Muscle of back (tissue), 13 donors: ENCODE measurements at places on chromosomes 2 and 18. TPM values are rescaled to one million over a fixed set of nuclear protein-coding genes. Genes with fewer than 3 reads are reported as not detected.

- DNase-seq: peak; percentile 9
These were observed 71.2 kb upstream of the CNTNAP5 start for GRCh38 chr2:123953846-123954245.

DNA sequence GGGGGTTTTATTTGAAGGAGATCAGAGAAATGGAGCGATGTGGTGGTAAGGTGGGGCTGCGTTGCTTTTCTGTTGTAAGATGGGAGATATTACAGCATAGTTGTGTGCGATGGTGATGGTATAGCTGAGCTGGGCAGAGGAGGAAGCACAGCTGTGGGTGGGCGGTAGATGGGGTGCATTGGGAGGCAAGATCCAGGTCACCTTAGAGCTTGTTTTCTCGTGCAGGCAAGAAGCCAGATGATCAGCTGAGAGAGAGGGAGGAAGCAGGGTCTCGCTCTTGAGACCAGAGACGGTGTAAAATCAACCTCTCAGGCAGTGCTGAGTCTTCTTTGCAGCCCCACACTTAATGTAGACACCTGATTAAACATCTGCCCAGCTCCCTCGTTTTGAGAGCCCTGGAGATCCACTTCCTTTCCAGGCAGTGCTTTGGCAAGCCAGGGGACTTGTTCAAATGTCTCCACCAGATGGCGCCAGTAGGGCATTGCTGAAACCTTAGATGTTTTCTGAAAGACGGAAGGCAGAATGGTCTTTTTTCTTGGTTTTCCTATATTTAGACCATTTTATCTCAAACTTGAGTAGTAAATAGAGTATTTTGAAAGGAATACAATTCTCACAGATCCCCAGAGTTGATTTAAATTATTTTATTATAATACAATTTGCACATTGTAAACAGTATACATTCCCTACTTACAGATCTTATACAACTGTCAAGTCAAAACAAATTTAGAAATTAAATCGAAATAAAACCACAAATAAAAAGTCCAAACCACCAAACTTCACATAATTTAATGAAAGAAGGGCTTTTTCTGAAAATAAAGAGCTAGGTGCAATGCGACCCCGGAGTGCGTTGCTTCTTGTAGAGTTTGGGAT lies 21.1 kb upstream of the LYPD6B start:
- peak; percentile 90 for DNase-seq

DNA sequence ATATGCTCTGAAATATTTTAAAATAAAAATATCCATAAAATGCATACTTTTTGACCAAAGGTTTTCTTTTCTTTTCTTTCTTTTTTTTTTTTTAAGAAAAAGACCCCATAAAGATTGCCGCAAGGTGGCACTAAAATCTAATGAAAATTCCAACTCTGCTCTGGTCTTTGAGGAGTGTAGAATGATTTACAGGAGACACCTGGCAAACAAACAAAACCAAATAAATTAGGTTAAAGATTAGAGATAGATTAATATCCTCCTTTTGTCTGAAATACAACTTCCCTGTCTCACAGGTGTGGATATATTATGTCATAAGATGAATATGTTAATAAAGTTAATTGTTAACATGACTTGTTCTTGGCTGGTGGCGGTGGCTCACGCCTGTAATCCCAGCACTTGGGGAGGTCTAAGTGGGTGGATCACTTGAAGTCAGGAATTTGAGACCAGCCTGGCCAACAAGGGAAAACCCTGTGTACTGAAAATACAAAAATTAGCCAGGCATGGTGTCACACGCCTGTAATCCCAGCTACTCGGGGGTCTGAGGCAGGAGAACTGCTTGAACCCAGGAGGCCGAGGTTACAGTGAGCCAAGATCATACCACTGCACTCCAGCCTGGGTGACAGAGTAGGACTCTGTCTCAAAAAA lies 3.5 kb upstream of the RHOB start:
- peak; percentile 60 for DNase-seq

LCT gene
- not detected for polyA plus RNA-seq

GRCh38 chr18:24199372-24199962 lies 60.6 kb downstream of the CABYR start:
- no peak for DNase-seq

- DNase-seq: peak; percentile 18
These were observed 111.6 kb downstream of the SMAD7 start for GRCh38 chr18:48838921-48839818.

IL1RN gene
- 3.4 TPM for polyA plus RNA-seq

PAX8 gene
- 0.90 TPM for polyA plus RNA-seq

DNA sequence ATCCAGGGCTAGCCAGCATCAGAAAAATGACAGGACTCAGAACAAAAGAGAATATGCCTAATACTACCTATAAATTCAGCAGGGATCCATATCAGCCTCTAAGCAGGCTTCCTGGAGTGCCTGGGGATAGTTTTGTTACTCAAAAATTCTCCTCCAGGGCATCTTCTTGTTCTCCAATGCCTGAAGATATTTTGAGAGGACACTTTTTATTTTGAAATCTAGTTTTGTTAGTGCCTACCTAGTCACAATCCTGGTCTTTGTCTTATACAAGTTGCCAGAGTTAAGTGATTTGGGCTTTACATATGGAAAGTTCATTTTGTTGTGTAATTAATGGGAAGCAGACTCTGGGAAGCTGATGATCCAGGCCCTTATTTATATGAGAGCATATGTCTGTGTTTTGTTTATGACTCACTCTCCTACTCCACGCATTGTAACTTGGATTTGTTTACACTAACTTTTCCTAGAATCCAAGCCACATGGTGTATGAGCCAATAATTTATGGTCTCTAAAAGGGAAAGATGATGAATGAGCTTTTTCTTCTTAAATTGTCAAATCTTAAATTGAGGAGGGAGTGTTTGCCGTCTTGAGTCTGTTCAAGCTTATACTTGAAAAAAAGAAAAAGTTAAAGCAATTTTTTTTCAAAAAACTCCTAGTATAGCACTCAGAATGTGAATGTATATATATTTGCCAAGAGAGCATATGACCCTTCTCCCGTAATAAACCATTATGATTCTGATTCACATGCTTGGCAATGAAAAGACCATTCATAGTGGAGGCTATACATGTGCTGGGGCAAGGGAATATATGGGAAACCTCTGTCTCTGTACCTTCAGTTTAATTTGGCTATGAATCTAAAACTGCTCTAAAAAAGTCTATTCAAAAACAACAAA lies 370.3 kb downstream of the SETBP1 start:
- peak; percentile 63 for DNase-seq

GKN1 gene
- 0.19 TPM for polyA plus RNA-seq

DNA sequence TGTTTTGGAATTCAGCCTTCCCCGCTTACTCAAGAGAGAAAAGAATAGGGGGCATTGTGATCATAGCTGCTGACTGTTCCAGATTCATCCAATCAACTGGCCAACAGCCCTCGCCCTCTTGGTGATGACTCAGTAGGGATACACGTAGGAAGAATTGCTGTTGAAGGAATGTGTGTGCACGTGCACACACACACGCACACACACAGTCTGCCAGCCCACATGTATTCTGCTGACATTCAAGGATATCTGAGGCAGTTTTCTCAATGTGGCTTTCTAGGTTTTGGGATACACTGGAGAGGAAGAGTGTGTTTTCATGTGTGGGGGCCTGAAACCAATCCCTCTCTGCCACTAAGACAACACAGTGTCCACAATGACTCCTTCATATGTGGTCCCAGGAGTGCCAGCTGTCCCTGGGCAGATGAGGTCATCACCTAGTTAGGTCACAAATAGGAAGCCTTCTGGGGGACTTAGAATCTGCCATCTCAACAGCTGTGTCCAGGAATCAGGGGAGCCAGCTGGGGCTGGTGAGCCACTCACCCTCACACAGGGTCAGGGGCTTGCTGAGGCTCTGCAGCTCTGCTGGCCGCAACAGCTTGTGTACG lies 352.6 kb downstream of the SS18 start:
- DNase-seq: peak; percentile 76

GCKR gene
- 0.29 TPM for polyA plus RNA-seq

QPCT gene
- polyA plus RNA-seq: 7.4 TPM

DNA sequence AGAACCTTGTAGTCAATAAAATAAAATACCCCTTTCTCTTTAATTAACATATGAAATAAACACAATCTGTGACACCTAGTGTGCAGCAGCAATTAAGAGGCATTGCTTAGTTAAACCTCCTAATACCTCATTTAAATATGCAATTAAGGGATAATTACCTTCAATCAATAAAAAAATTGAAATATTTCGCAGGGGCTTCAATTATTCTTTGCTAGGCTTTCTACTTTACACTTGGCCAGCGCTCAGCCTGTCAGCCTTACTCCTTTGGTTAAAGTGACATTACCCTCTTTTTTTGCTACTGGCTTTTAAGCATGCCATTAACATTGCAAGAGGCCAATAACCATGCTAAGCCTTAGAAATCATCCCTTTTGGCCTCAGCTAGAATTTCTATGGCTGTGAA lies 327.5 kb upstream of the ZNF521 start:
- no peak for DNase-seq

UGT1A5 gene
- not detected for polyA plus RNA-seq

DNA sequence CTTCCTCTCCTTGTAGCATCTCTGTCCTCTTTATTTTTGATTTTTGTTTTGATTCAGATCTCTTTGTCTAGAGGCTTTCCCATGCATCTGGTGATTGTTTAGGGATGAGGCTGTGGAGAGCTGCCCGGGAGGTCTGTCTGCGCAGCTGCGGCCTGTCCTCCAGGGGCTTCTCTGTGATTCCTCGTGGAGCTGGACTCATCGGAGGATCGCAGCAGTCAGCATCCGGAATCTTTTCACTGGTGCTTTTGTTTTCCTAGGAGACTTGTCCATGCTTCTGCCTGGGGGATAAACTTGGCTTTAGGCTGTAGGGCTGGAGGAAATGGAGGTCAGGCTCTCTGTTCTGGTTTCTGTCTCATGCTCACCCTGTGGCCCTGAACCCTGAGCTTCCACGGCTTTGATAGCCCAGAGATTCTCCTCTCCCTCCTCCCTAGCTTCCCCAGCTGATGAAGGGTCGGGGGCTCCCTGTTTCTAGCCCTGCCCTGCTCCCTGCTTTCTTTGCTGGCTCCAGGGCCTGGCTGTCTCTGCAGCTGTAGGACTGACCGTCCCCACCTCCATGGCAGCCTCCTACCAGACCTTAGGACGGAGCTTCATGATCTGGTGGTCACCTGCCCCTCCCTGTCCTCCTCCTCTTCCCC lies 35.5 kb downstream of the ZNF532 start:
- no peak for DNase-seq

ABHD1 gene
- polyA plus RNA-seq: 0.84 TPM

CRYBA2 gene
- not detected for polyA plus RNA-seq

ALKAL2 gene
- polyA plus RNA-seq: 1.9 TPM

CRYGD gene
- not detected for polyA plus RNA-seq

ANTXR1 gene
- 131 TPM for polyA plus RNA-seq

RGPD4 gene
- polyA plus RNA-seq: 0.09 TPM

FAM228A gene
- polyA plus RNA-seq: 0.32 TPM

LIPT1 gene
- 9.8 TPM for polyA plus RNA-seq

GRCh38 chr2:6883448-6884122 lies 6.0 kb downstream of the RSAD2 start:
- peak; percentile 84 for DNase-seq

- DNase-seq: no peak
These were observed 356.7 kb downstream of the NYAP2 start for GRCh38 chr2:225756198-225756597.

LRP1B gene
- 1.7 TPM for polyA plus RNA-seq

DNA sequence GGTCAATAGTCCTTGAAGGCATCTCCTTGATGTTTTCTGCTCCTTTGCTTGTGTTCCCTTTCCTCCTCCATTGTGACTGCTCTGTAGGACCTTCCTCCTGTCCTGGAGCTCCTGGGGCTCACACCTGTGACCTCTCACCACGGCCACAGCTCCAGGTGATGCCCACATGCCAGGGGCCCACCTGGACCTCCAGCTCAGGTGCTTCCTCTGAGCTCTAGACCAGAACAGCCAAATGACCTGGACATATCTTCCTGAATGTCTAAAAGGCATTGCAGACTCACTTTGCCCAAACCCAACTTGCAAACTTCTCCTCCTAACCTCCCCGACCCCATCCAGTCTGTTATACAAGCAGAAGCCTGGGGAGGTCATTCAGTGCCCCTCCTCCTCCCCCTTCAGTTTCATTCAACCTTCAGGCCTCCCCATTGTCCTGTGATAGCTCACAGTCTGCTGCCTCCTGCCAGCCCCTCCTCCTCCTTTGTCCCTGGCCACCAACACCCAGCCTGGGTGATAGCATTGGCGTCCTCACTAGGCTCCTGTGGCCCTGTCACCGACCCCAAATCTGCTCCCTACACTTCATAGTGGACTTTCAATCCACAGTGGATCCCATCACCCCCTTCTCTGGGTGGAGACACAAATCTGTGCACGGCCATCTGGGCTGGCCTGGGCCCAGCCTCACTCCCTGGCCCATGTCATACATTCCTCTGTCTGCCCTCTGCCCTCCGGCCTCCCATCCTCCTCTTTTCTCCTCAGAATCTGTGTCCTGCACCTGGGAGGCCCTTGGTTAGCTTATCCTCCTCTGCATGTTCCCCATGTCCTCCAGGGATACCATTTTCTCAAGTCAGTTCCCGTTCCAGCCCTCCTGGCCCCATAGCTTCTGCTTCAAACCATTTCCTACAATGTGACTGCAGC lies 310.4 kb upstream of the HDAC4 start:
- DNase-seq: no peak

FAM237A gene
- not detected for polyA plus RNA-seq

DNA sequence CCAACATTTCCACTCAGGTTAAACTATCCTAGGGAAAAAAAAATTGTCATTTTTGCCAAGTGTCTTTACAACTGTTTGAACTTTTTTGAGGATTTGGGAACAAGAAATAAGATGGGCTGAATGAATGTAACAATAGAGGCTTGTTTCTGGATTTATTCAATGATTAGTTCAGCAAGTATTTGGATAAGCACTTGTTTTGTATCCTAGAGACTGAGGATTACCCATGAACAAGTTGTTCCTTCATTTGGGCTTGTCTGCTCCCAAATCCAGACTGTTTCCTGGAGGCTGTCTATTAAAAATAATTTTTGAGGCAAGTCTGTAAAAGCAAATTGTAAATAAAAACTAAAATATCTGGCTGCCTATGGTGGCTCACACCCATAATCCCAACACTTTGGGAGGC lies 62.0 kb upstream of the CSRNP3 start:
- no peak for DNase-seq

CBLN2 gene
- polyA plus RNA-seq: 0.25 TPM

ZNF142 gene
- 11.2 TPM for polyA plus RNA-seq

DNA sequence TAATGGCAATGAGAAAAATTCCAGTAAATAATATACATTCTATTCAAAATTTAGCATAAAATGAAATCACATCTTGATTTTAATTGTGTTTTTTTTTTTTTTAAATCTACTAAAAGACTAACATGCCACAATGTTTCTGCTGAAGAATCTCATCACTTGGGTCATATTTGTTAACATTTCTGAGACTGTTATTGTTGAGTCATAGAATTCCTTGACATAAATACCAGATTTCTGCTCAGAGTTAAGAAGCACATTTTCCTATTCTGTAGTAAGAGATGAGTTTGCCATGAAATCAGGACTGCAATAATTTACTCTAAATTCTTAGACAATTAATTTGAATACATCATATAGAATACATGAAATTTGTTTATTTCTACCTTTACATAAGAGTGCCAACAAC lies 154.9 kb upstream of the KYNU start:
- no peak for DNase-seq
